Epithelial cell of esophagus (primary cell): ENCODE measurements at places on chromosomes 13 and 19.

- DNase-seq, result no peak
These were observed 53.9 kb downstream of the CHST8 start for GRCh38 chr19:33675501-33676124.

- no peak for DNase-seq
These were observed 50.9 kb upstream of the ATP11A start for GRCh38 chr13:112638919-112639318.

DNA sequence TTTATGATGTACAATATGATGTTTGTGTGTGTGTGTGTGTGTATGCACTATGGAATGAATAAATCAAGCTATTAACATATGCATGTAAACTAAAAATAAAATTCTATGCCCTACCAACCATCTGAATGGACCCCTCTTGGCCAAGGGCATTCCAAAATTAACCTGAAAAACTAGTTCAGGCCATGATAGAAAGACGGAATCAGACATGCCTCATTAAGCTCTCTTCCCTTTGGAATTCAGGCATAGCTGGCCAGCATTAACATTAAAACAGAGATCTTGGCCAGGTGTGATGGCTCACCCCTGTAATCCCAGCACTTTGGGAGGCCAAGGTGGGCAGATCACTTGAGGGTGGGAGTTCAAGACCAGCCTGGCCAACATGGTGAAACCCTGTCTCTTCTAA, 18.3 kb upstream of the SLC1A6 start:
- no peak for DNase-seq

- peak; percentile 85 for DNase-seq
These were observed at the start of gene ZFP36 for GRCh38 chr19:39406656-39407409. TSS of gene ZFP36 (plus strand) at chr19:39406847. CDS start at chr19:39406905, 58 bp downstream.

- no peak for DNase-seq
These were observed 4.7 kb upstream of the ZNF444 start for GRCh38 chr19:56136362-56136761.

GRCh38 chr19:2983351-2984214, 6.2 kb downstream of the TLE6 start:
- peak; percentile 65 for DNase-seq

DNA sequence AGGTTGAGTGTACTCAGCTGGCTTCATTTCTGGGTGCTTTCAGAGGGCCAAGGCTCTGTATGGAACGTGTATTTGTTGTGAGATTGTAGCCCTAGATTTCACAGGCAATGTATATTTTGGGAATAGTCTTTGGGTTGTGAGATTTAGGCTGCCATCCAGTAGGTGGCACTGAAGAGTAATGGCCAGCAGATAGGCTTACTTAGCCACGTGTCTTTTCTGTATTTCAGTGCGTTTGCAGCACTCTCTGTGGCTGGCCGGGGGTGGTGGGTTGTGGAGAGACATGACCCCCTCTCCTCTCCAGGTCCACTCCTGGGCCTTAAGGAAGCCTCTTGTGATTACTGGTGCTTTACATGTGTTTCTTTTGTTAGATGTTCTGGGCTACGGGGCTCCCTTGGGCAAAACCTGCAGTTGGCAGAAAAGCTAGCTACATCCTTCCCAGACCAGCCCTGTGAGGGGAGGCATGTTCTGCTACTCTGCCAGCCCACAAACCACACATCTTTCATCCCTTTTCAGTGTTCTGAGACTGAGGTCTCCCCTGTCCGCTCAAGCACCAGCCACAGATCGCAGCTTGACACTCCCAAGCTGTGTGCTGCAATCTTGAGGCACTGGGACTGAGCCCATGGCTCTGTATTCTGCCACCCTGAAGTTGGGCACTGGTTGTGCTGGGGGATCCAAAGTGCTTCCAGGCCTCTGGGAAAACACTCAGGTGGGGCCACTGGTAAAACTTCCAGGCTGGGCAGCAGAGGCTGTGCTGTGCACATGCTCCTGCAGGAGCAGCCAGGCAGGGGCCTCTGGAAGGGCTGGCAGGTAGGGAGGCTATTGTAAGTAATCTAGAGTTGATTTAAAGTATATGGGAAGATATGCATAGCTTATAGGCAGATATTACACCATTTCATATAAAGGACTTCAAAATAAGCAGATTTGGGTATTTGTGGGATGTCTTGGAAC, 1096.8 kb upstream of the PCDH20 start:
- peak; percentile 53 for DNase-seq
